ENCODE measurements at places on chromosomes 2 and 18. TPM values are rescaled to one million over a fixed set of nuclear protein-coding genes. Genes with fewer than 3 reads are reported as not detected.

GAREM2 gene
- total RNA-seq: 1.6 TPM

PSMA8 gene
- not detected for total RNA-seq

PRKCE gene
- total RNA-seq: 7.3 TPM

ANTXR1 gene
- 9.3 TPM for total RNA-seq

AKAIN1 gene
- not detected for total RNA-seq

DTNA gene
- total RNA-seq: 32.2 TPM

TXNDC2 gene
- total RNA-seq: not detected

ERICH2 gene
- total RNA-seq: not detected

FOXI3 gene
- total RNA-seq: not detected

SCN3A gene
- total RNA-seq: 0.52 TPM

Data from body of pancreas (tissue), 4 donors.